ENCODE measurements at places on chromosomes 1 and 21. TPM values are rescaled to one million over a fixed set of nuclear protein-coding genes. Genes with fewer than 3 reads are reported as not detected.

- peaks cover 25% of the 10 kb centered on the region for H3K4me1 ChIP-seq
- H3K36me3 ChIP-seq = no peaks in the 10 kb centered on the region
- H3K27ac ChIP-seq = no peak overlapping the region
- no peaks in the 10 kb centered on the region for H3K27me3 ChIP-seq
- H3K4me3 ChIP-seq = no peak overlapping the region
- DNase-seq = no peak
These were observed 168.5 kb downstream of the PSMG1 start for GRCh38 chr21:39014747-39015146.

DNA sequence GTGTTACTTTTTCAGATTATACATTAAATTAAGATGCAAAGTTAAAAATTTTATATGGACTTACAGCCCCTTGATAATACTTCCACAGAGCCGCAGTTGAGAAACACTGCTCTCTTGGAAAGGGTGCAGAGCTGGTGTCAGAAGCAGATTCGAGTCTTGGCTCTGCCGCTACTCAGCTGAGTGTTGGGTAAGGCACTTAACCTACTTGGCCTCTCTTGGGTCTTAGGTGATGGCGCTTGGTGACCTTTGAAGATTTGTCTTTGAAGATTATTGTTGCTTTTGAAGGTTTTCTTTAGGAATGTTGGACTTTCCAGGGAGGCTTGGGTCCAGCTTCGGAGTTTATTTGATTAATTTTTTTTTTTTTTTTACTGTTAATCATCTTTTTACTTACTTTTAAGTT lies 48.5 kb downstream of the CAMTA1 start:
- no peaks in the 10 kb centered on the region for H3K36me3 ChIP-seq
- no peak overlapping the region for H3K27ac ChIP-seq
- no peak for DNase-seq
- no peak overlapping the region for H3K4me3 ChIP-seq

DNA sequence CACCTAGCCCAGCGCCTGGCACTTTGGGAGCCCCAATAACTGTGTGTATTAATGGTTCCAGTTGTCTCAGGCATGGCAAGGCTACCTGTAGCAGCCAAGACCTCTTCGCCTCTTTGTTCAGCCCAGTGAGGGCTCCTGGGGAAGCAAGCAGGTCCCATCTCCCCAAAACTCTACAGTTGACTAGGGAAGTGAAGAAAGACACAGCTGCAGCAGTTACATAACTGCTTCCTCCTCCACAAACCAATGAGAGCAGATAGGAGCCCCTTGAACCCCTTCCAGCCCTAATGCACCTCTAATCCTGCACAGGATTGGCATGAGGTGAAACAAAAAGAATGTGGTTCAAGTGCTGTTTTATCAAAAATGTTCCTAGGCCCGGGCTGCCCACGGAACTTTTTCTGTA lies 100.5 kb downstream of the SYF2 start:
- H3K36me3 ChIP-seq = no peaks in the 10 kb centered on the region
- no peaks in the 10 kb centered on the region for H3K4me1 ChIP-seq
- H3K4me3 ChIP-seq = no peak overlapping the region
- no peak for DNase-seq

GRCh38 chr1:5688081-5689077 lies 303.8 kb downstream of the NPHP4 start:
- H3K36me3 ChIP-seq = no peaks in the 10 kb centered on the region
- DNase-seq = no peak
- no peaks in the 10 kb centered on the region for H3K4me1 ChIP-seq
- no peaks in the 10 kb centered on the region for H3K27me3 ChIP-seq
- no peak overlapping the region for H3K27ac ChIP-seq

GRCh38 chr21:37665230-37666024 lies 250.8 kb downstream of the KCNJ6 start:
- no peaks in the 10 kb centered on the region for H3K4me1 ChIP-seq
- no peak overlapping the region for H3K27ac ChIP-seq
- H3K27me3 ChIP-seq = no peaks in the 10 kb centered on the region
- DNase-seq = no peak
- H3K36me3 ChIP-seq = no peaks in the 10 kb centered on the region

MRPS21 gene
- polyA plus RNA-seq = 114 TPM

All from thymus (tissue), 14 donors.